ENCODE measurements at places on chromosomes 7 and 10.

GRCh38 chr7:96949766-96950165 is 55.6 kb upstream of the DLX6 start:
- no peak for DNase-seq

DNA sequence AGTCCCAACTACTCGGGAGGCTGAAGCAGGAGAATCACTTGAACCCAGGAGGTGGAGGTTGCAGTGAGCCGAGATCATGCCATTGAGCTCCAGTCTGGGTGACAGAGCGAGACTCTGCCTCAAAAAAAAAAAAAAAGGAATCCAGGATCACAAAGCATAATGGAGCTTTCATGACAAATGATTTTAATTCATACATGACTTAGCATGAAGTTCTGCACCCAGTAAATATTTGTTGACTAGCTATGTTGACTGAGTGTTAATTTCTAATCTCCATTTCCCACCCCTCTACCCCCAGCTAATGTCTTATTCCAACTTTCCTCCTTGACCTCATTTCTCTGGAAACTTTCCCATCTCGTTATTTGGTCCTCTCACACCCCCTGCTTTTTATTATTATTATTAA is 53.3 kb downstream of the ATOH7 start:
- no peak for DNase-seq

DNA sequence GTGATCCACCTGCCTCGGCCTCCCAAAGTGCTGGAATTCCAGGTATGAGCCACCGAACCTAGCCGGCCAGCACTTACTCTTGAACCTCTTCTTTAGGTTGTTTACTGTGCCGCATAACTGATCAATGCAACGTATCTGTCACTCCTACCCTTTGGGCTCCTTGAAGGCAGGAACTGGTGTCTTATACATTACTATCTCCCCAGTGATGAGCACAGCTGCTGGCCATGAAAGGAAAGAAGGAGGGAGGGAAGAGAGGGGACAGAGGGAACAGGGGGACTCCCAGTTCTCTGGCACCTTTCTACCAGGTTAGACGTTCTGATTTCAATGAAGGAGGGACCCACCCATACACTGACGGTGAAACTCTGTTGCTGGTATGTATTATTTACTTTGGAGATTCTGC is 111.8 kb upstream of the NANOS1 start:
- DNase-seq = no peak

GRCh38 chr10:114276671-114277070 is 37.6 kb downstream of the VWA2 start:
- DNase-seq = no peak

GRCh38 chr10:26890956-26891355 is 30.2 kb upstream of the ABI1 start:
- DNase-seq = no peak

- DNase-seq = no peak
Observed at GRCh38 chr7:55092186-55092974, 73.6 kb downstream of the EGFR start.

GRCh38 chr7:157526913-157527634 is 190.3 kb downstream of the DNAJB6 start:
- DNase-seq = no peak

DNA sequence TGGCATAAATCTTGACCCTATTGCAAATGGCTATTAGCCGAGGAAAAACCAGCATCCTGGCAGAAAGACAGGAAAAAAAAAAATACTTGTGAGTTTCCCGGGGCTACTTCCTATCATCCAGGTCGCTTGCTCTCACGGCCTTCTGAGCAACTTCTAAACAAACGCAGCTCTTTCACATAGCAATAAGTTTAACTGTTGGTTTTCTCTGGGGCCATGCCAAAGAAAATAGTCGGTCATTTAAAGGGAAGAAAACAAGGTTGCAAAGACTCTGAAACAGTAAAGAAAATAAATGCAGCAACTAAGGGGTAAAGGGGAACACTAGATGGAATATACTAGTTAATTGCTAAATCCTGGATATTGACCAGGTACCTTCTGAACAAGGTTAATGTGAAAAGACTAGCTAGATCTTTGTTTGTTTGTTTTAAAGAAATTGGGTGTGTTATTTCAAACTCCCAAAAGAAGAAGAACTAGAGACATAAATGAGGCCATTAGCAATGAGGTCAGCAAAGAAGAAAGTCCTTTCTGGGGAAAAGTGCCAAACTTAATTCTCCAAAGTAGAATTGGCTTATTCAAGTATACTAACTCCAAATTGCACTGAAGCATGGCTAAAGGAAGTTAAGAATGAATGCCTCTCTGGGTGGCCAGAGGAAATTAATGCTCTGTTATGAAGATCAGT is 54.2 kb downstream of the SLC39A12 start:
- DNase-seq = no peak

DNA sequence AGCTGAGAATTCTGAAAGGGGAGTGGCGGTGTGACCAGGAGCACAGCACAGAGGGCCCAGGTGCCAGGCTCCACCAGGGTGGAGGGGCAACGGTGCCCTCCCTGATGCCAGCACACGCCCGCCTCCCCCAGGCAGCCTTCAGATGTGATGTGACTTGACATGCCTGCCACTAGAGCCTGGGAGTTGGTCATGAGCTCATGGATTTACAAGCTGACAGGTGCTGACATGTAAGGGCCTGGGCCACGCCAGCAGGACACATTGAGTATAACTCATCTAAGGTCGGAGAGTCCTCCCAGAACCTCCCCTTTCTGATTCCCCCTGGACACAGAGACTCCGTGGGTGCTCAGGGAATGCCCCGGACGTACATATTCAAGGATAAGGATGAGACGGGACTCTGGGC is 74.2 kb downstream of the LSM5 start:
- no peak for DNase-seq

- DNase-seq = no peak
Observed at GRCh38 chr10:17214526-17214925, 13.1 kb upstream of the TRDMT1 start.

DNA sequence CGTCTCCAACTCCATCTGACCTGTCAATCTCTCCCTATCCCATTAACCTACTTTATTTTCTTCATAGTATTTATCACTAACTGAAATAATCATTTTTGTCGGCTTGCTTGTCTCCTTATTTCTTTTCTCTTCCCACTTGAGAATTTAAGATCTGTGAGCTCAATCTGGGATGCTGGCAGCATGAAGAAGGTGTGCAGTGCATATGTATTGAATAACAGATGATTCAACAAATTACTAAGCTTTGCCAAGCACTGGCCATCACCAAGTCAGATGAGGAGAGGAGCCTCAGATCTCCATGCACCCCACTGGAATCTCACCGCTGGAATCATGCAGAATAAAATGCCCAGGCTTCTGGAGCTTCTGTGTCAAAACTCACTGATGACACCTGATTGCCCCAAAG is 47.6 kb upstream of the PPP1R3C start:
- DNase-seq = no peak

DNA sequence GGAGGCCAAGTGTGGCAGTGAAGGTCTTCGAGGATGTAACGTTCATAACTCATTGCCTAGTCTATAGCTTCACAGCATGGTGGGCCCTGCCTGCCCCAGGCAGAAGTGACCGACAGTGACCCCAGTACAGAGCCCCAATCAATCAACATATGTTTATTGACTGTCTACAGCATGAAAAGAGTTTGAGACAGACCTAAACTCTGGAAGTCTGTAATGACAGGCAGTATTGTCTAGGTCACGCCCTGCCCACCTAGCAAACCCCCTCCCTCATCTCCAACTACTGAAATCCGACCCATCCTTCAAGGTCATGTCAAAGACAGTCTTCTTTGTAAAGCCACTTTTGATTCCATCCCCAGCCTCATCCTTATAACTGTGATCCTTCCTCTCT is 43.9 kb downstream of the LYZL1 start:
- DNase-seq = no peak

DNA sequence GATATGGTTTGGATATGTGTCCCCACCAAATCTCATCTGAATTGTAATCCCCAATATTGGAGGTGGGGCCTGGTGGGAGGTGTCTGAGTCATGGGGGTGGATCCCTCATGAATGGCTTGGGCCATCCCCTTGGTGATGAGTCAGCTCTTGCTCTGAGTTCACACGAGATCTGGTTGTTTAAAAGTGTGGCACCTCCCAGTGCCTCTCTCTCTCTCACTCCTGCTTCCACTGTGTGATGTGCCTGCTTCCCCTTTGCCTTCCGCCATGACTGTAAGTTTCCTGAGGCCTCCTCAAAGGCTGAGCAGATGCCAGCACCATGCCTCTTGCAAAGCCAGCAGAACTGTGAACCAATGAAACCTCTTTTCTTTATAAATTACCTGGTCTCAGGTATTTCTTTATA is 4.8 kb upstream of the GCK start:
- peak; percentile 8 for DNase-seq

- DNase-seq = no peak
Observed at GRCh38 chr7:2657920-2658671, 26.3 kb downstream of the TTYH3 start.

GRCh38 chr10:74824900-74825370 is 1.5 kb upstream of the KAT6B start:
- peak; percentile 58 for DNase-seq

- peak; percentile 19 for DNase-seq
Observed at GRCh38 chr10:110857265-110858171, 14.2 kb upstream of the PDCD4 start.

DNA sequence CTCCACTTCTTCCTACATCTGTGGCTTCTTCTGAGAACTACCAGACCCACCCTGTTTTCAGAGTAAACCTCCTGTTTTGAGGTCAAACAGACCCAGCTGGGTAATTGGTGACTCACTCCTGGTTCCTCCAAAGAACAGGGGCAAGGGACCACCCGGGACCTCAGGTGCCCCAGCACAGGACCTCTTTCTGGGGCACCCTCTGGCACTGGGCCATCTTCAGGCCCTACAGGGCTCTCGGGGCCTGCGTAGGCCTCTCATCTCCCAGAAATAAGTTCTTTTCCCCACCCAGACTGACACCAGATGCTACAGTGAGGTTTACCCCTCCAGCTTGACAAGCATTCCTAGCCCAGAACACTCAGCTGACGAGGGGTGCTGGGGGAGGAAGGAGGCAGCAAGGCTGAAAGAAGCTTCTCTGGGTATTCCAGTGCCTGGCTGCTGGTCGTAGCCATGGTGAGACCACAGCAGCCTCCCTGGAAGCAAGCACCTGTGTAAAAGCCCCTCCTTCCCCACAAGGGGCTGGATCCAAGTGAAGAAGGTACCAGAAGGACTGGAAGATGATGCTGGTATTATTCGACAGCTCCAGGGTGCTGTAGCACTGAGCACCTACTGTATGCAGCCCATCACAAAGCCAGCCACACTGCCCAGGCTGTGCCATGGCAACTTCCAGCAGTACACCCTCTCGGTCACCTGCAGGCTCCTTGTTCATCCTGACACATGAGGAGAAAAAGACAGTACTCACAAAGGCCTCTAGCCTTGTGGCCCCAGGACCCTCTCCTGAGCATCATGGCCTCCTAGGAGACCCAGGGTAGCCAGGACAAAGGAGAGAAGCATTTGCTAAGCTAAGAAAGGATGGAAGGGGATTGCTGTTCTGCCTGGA is 47.4 kb downstream of the ALOX5 start:
- no peak for DNase-seq

DNA sequence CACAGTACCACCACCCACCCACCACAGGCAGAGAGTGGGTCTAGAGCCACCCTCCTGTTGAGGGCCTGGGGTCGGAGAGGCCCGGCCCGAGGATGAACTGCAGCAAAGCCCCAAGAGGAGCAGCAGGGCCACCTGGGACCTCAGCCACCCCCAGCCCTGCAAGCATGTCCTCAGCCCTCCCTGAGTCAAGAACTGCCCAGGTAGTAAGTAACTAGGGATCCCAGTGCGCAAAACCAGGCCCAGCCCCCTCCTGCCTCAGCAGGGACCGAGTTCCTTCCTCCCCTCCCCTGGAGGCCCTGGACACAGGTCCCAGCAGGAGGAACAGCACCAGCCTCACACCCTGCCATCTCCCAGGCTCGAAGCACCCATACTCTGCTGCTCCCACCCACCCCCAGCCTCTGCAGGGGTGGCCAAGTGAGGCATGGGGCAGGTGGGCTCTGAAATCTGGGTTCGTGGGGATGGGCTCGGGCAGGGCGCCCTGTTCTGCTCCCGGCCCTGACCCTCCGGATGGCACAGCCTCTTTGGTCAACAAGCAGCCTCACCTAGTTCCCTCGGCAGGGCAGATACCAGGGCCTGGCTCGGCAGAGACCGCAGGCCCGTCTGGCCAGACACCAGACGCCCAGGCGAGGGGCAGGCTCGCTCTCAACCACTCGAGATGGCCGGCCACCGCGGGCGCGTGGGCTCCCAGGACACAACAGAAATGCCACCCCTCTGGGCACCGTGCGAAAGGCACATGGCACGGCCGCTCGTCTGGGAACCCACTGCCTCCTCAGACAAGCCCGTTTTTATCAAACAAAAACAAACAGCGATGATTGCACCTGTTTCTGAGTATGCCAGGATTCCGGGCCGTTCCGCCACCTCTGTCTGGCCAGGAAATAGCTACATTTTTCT is 15.2 kb downstream of the PDGFA start:
- DNase-seq = no peak

GRCh38 chr7:150954201-150954985 is 23.7 kb downstream of the KCNH2 start:
- DNase-seq = no peak
